Activated naive CD4-positive, alpha-beta T cell (primary cell): ENCODE measurements at places on chromosomes 7 and 10.
A peak's percentile ranks its signal among the peaks of the same experiment; 100 is the strongest.

DNA sequence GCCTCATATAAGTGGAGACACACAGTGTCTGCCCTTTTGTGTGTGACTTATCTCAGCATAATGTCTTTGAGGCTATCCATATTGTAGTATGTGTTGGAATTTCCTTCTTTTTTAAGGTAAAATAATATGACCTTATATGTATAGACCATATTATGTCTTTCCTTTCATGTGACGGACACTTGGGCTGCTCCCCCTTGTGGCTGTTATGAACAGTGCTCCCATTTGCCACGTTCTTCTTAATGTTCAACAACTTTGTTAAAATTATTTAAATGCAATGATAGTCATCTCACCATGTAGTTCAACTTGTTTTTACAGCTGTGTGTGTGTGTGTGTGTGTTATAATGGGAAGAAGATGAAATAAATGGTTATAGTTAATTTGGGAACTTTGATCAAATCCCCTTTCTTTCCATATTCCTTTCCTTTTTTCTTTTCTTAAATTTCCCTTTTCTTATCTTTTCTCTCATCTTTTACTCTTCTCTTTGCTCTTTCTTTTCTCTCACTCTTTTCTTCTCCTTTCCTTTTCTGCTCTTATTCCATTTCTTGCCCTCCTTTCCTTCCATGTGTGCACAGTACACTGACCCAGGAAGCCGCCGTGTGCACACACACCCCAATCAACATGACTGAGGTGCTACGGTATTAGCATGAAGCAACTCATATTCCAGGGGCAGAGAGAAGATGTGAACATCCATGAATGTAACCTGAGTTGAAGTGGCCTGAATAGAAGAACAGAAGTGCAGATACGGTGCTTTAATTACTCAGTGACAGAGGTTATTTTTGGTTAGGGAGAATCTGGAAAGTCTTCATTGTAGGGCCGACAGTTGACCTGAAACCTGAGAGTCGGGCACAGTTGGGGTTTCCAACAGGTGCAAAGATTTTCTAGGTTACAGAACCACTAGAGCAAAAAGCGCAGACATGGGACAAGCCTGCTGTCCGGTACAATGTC is 596.6 kb downstream of the SDK1 start:
- peak; percentile 15 for DNase-seq

GRCh38 chr10:89301232-89301631 is 614 bp upstream of the IFIT2 start:
- no peak for DNase-seq

DNA sequence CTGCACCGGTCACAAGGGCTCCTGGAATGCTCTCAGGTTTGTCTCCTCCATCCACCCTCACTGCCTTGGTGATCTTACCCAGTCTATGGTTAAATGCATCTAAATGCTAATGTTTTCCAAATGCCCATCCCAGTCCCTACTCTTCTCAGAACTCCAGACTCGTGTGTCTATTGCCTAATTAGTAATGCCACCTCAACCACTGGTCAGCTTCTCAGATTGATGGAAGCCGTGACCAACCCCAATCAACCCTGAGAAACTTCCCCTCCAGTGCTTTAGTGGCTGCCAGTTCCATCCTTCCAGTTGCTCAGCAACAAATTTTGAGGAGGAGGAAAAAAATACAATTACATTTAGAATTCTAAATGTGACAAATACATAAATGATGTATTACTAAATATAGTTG is 18.6 kb downstream of the NUDCD3 start:
- no peak for DNase-seq

GRCh38 chr10:95363303-95363912 is 72.6 kb upstream of the PDLIM1 start:
- no peak for DNase-seq
